ENCODE measurements at places on chromosomes 12 and 14.

DNA sequence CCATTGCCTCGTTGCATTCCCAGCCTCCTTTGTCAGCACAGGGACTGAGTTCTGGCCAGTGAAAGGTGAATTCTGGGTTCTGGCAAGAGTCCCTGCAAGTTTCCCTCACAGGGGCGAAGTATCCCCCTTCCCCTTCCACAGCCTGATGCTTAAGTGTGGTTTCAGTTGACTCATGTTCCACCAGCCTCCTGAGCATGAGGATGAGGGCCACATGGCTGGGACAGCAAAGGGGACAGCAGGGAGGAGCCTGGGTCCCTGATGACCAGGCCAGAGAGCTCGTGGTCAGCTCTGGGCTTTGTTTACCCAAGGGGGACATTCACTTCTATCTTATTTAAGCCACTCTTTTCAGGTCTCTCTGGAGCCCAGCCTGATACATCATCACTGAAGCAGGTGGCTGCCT lies 36.5 kb downstream of the CACNA2D4 start:
- no peak for DNase-seq

- no peak for DNase-seq
These were observed 45.0 kb downstream of the LRTM2 start for GRCh38 chr12:1865284-1865866.

- DNase-seq: no peak
These were observed 4.5 kb downstream of the ARHGEF40 start for GRCh38 chr14:21074398-21075272.

DNA sequence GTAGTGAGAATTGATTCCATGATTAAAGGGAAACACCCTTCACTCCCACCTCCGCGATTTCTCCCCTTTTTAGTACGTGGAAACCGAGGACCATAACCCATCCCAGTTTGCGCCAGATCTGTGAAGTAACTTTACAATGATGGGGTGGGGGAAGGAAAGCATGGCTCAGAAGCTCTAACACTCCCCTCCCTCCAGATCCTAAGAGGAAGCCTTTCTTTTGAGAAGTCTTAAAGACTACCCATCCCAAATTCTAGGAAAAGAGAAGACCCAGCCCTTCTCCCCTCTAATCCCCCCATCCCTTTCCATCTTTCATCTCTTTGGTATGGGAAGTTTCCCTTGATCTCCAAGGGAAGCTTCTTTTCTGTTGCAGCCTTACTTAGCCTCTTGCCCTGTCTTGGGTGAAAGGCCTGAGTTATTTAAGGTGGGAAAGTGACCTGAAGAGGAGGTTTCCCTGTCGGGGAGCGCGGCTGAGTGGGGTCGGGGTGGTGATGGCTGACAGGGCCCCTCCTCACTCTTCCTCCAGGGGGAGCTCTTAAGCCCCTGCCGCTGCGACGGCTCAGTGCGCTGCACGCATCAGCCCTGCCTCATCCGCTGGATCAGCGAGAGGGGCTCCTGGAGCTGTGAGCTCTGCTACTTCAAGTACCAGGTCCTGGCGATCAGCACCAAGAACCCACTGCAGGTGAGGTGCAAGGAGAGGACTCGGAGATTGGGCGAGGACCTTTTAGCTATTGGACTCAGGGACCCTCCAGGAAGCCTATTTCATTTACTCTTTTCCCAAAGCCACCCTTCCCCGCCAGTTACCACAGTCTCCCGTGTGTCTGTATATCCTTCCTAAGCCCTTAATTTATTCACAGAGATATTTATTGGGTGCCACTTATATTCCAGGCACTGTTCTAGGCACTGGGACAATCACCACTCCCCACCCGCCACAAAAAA lies 1.8 kb downstream of the MARCHF9 start:
- DNase-seq: no peak

DNA sequence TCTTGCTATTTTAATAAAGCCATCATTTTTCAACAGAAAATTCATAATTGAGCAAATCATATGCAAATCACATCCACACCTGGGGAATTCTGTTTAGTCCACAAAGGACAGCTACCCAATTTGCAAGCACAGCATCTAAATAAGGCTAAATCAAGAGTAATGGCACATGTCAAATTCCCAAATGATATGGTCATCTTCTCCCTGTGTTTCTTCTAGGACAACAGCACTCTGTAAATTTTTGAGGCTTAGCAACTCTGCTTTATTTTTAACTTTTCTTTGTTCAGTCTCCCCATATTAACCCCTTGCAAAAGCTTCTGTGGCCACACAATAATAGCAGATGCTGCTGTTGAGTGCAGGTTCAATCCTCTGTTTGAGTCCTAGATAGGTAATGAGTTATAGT lies 155.6 kb upstream of the DAAM1 start:
- no peak for DNase-seq

- no peak for DNase-seq
These were observed 47.4 kb upstream of the BCL7A start for GRCh38 chr12:121974026-121974985.

DNA sequence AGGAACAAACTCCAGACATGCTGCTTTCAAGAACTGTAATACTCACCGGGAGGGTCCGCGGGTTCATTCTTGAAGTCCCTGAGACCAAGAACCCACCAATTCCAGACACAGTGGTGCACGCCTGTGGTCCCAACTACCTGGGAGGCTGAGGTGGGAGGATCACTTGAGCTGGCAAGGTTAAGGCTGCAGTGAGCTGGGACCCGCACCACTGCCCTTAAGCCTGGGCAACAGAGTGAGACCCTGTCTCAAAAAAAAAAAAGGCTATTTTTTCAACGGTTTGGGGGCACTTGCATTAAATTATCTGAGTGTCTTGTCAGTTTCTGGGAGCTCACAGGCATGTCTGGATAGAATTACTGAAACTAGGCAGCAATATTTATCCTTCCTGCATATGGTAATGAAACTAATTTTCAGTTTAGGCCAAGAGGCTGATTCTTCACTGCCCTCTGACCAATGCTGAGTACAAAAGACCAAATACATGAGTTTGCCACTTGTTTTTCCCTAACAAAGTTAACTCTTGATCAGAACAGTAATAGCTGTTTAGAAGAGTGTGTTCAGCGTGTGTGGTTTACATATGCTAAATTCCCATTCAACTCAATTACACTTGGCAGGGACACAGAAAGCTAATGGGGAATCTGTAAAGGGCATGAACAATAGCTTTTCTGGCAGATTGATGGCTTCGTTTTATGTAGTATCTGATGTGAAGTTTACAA lies 65.8 kb upstream of the RASSF3 start:
- no peak for DNase-seq

GRCh38 chr12:94149781-94150239 lies 1.4 kb downstream of the PLXNC1 start:
- DNase-seq: no peak

- DNase-seq: no peak
These were observed 2.8 kb upstream of the TSPAN8 start for GRCh38 chr12:71160585-71160984.

- DNase-seq: no peak
These were observed 126.9 kb upstream of the KRAS start for GRCh38 chr12:25377469-25378177.

DNA sequence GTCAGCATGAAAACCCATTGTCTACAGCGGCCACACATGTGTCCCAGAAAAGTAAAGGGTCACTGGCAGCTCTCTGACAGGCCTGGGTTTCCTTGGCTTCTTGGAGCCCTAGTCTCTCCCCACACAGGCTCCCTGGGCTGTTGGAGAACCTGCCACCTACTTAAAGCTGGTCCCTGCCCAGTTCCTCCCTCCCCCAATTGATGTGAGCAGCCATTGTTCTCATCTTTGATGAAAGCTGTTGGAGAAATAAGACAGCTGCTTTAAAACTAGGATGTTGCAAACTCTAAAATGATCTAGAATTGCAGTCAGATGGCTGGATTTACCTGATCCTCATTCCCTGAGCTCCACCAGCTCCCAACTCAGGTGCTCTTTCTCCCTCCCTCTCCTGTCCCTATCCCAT lies 4.8 kb upstream of the PLEKHH1 start:
- no peak for DNase-seq

- no peak for DNase-seq
These were observed 291.7 kb downstream of the RMST start for GRCh38 chr12:97754306-97754705.

DNA sequence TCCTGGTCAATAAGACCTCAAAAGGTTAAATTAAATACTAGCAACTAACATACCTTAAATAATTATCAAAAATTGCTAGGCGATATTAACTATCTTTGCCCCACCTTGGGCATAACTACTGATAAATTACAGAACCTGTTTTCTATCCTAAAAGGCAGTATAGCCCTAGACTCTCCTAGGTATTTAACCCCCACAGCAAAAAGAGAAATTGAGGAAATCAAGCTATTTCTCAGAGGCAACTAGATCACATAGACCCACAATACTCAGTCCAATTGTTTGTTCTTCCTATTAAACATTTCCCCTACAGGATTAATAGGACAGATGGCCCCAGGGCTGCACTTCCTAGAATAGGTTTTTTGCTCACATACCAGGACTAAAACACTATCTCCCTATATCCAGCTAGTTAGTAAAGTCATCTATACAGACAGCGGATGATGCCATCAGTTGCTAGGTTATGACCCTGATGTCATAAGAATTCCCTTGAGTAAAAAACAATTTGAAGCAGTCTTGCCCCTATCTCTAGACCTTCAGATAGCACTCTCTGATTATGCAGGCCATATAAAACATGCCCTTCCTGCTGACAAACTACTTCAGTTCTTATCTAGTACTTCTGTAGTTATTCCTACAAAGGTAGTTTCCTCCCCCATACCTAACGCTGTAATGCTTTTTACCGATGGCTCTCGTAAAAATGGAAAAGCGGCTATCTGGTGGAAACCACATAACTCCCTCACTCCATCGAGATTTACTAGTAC lies 118.4 kb downstream of the PPHLN1 start:
- DNase-seq: no peak

DNA sequence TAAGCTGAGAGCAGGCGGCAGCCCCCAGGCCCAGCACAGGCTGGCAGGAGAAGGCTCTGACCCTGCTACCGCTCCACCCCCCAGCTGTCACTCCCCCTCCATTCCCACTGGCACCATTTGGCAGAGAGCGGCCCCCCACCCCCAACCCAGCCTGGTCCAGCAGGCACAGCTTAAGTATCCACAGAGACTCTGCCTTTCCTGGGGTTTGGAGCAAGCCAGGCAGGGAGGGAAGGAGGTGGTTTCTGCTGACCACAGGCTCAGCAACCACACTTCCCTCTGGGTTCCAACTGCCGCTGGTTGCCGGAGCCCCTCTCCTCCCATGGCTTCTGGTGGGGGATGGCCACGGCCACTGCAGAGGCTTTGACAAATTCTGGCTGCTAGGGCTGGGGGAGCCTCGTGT lies 30.5 kb upstream of the CCND2 start:
- DNase-seq: no peak

DNA sequence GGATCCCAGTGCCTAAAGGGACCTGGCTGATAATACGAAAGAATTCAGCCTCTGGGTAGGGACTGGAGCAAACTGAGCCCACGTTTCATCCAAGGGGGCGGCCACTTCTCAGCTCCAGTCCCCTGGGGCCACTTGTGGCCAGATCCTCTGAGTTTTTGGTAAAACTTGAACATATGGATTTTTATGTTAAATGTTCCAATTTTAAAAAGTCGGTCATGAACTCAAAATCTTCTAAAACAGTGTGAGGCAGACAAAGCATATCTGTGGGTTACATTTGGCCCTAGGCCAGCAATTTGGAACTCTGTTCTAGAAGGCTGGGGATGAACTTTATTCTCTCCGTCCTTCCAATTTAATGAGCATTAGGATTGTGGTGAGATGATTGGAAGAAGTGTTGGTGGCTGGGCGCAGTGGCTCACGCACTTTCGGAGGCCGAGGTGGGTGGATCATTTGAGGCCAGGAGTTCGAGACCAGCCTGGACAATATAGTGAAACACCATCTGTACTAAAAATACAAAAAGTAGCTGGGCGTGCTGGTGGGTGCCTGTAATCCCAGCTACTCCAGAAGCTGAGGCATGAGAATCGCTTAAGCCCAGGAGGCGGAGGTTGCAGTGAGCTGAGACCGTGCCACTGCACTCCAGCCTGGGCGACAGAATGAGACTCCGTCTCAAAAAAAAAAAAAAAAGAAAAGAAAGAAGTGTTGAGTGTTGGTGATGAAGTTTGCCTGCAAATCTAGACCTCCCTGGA lies 3.0 kb upstream of the PPP1CC start:
- no peak for DNase-seq

DNA sequence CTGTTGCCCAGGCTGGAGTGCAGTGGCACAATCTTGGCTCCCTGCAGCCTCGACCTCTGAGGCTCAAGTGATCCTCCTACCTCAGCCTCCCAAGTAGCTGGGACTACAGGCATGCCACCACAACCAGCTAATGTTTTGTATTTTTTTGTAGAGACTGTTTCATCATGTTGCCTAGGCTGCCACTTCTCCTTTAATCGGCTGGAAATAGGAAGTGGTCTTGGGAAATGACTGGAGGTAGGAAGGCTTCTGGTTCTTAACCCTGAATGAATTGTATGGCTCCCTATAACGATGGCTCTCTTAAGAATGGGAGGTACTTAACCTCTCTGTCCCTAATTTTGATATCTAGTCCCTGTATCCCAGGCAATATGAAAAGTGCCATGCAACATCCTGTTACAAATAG lies 113.9 kb upstream of the USP15 start:
- DNase-seq: no peak

- DNase-seq: no peak
These were observed 165.6 kb downstream of the HELB start for GRCh38 chr12:66467932-66468331.

DNA sequence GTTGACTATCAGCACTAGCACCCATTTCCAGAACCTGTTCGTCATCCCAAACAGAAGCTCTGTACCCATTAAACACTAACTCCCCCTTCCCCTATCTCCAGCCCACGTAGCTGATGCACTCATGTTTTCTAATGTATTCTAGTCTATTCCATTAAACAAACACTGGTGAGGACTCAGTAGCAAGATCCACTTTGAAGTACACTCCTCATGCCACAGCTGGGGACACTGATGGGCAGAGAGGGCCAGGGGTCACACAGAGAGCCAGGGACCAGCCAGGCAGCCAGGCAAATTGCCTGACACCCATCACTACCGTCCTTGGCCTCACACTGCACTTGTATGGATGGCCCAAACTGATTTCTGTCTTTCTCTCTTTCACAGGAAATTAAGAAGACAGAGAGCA lies 269.9 kb upstream of the DIO3 start:
- DNase-seq: no peak

- DNase-seq: no peak
These were observed 28.2 kb downstream of the KIAA0586 start for GRCh38 chr14:58455593-58456265.

DNA sequence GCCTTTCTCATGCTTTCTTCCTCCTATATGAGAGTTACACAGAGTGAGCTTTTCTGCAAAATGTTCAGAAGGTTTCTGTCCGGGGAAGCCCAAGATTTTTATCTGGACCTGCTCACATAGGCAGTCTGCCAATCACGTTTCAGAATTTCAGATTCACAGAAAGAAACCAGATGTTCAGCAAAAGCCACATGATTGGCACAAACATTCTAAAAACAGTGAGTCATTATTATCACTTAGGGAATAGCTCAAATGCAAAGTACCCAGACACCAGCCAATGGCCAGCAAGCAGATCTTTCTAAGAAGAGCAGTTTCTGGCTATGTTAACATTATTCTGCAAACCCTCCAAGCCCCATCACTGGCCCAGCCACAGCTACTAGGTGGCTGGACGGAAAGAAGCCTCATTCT lies 1558.5 kb upstream of the TMEM132C start:
- no peak for DNase-seq

GRCh38 chr12:22284871-22285270 lies 49.6 kb downstream of the ST8SIA1 start:
- DNase-seq: no peak

All from HS-27A (cell line).